ENCODE measurements at places on chromosomes 5 and 9.

- DNase-seq: no peak
Observed at GRCh38 chr5:115992848-115993350, 30.6 kb downstream of the LVRN start.

DNA sequence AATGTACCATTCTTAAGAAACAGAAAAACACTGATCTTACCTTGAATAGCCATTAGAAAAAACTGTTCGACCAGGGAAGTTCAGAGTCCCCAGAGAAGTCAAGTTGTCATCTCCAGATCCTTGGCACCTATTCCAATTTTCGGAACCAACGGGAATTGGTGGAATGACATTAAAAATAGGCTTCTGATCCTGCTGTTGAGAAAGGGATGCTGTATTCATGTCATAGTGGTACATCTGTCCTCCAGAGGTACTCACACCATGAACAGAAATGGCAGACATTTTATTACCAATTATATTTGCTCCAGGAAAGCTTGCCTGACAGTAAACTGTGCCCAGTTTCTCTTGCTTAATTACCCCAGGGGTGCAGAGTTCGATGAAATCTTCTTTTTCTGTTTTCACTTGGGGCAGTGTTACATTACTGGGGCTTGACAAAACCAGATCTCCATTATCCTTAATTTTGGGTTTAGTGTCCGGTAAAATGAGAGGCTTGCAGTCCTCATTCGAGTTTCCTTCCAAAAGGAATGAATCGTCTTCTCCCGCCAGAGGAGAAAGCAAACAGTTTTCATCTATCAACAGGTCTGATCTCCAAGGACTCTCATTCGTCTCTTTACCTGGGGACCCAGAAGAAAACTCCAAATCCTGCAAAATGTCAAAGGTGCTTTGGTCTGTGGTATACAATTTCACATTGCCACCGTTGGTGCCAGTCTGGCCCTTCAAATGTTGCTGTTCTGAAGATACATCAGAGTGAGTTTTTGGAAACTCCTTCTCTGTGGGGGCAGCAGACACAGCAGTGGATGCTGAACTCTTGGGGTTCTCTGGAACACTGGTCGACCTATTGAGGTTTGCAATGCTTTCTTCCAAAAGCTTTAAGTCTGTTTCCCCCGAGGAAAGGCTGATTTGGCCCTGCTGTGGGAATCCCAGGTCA is 3.6 kb downstream of the NR3C1 start:
- DNase-seq: no peak

DNA sequence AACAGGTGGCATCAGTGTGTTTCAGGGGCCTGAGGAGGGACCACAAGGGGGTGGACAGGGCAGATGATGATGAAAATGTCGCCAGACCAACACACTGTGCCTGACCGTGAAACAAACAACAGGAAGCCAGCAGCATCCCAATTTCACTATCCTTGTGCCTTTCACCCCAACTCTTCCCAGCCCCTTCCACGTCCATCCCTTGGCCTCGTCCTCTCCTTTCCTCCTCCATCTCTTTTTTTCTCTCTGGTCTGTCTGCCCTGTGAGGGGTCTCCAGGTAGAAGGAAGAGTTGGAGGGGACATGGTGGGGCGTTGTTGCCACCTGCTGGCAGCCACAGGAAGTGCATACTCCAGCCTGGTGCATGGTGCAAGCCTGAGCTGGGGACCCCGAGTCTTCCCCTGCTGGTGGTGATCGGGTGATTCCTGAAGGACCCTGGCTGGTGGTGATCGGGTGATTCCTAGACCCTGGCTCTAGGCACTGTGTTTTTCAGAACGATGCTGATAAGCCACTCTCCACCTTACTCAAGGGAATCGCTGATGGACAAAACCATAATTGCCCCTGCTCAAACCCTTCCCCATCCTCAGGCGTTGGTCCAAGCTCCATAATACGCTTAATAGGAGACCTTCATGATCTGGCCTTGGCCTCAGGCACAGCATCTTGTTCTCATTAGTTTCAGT is 21.7 kb upstream of the NSD1 start:
- DNase-seq: no peak

GRCh38 chr9:133058071-133058470 is 3.7 kb upstream of the CEL start:
- no peak for DNase-seq

DNA sequence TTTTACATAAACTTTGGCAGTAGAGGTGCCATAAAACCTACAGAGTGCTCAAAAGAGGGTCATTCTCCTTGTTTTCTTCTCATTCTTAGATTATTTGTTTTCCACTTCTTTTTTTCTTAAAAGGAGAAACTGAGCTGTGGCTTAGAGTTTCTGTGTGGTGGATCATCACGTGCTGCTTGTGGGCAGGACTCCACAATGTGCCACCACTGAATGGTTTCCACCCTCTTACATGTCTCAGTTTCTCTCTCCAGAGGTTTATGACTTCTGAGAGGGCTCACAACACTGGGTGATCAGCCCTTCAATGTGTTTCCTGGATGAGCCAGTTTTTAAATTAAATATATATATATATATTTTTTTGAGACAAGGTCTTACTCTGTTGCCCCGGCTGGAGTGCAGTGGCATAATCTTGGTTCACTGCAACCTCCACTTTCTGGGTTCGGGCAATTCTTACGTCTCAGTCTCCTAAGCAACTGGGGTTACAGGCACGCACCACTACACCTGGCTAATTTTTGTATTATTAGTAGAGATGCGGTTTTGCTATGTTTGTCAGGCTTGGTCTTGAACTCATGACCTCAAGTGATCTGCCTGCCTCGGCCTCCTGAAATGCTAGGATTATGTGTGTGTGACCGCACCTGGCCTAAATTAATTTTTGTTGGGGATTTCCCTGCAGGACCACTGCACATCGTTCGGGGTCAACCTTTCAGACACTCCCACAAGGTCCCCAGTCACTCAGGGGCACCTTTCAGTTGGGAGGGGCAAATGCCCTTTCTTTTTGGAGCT is 3.1 kb upstream of the UNC13B start:
- DNase-seq: no peak

GRCh38 chr5:83628360-83628759 is 92.3 kb downstream of the HAPLN1 start:
- DNase-seq: peak; percentile 39

- DNase-seq: peak; percentile 88
Observed at GRCh38 chr5:143262393-143263174, 140.9 kb downstream of the NR3C1 start.

DNA sequence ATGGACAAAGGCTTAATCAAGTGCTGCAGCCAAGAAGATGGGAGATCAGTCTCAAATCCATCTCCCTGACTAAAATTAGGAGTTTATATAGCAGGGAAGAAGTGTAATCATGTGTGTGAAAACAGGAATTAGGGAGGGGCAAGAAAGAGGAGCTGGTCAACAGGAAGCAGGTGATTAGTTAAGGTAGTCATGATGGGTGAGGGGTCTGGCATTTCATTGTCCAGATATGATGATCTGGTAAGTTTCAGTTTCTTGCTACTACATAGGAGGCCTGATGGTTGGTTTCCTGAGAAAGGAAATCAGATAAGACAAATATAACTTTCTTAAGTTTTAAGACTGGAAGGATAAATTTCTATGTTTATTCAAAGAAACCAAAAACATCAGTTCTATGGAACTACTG is 455.6 kb upstream of the GRAMD2B start:
- DNase-seq: no peak

DNA sequence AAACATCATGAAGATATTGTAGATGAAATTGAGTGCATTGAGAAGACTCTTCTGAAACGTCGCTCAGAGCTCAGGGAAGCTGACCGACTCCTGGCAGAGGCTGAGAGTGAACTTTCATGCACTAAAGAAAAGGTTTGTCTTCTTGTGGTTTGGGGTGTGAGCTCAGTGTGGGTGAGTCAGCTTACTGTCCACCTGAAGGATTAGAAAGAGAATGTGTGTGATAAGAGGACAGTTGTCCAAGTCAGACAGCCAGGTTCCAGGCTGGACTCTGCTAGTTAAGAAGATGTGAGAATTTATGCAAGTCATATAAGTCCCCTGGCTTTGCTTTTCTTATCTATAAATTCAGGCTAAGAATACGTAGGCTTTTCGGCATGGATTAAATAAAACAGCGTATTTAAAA is 46.9 kb downstream of the RAB14 start:
- DNase-seq: peak; percentile 66

DNA sequence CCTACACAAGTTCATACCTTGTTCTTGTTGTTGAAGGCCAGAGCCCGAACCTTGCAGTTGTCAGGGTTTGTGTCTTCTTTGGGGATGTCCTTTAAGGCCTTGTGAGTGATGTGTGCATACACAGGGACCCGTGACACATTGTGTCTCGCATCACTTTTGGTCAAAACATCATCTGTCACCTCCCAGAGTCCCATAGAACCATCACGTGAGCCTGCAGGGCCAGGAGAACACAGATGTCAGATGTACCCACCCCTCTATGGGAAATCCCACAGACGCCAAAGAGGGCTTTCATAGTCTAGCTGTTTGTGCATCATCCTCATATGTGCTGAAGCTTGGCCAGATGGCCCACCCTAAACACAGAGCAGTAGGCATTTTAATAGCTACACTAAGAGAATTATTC is 28.2 kb downstream of the DCAF12 start:
- no peak for DNase-seq

GRCh38 chr5:42217791-42218190 is 205.4 kb upstream of the GHR start:
- no peak for DNase-seq

- DNase-seq: peak; percentile 75
Observed at GRCh38 chr5:73388306-73388684, 60.3 kb downstream of the FOXD1 start.

DNA sequence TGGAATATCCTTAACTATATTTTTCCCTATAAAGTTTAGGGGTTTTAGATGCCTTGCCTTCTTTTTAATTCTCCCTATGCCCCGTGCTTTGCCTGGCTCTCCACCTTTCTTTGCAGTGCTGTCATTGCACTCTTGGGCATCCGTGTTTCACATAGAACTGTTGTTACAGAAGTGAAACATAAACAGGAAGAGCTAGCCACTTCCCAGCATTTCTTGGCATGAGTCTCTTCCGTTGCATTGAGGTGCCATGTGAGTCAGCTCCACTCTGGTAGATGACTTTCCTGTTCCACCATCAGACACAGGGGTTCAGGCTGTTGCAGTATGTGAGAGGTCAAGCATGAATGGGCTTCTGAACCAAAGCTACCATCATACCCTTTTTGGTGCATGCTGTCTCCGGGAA is 73.4 kb downstream of the ANGPTL2 start:
- peak; percentile 86 for DNase-seq

- DNase-seq: peak; percentile 23
Observed at GRCh38 chr5:122858451-122858850, 13.0 kb downstream of the SNX24 start.

- no peak for DNase-seq
Observed at GRCh38 chr5:8135742-8136141, 266.8 kb downstream of the MTRR start.

GRCh38 chr9:111661802-111662521 is 557 bp downstream of the GNG10 start:
- peak; percentile 17 for DNase-seq

- no peak for DNase-seq
Observed at GRCh38 chr9:125529589-125530515, 177.2 kb downstream of the MAPKAP1 start.

- DNase-seq: no peak
Observed at GRCh38 chr5:44334622-44335021, 54.6 kb downstream of the FGF10 start.

Measured in astrocyte (in vitro differentiated cells and primary cell).